T-helper 2 cell (primary cell): ENCODE measurements at places on chromosomes 13 and 19.
A peak's percentile ranks its signal among the peaks of the same experiment; 100 is the strongest.

GRCh38 chr19:50719566-50719965, at the start of gene SHANK1:
SHANK1 (minus strand) TSS chr19:50719802; CDS start chr19:50716919, 2,883 bp downstream.
- no peak for DNase-seq

GRCh38 chr13:75788481-75788981, 152.4 kb downstream of the LMO7 start:
- no peak for DNase-seq

DNA sequence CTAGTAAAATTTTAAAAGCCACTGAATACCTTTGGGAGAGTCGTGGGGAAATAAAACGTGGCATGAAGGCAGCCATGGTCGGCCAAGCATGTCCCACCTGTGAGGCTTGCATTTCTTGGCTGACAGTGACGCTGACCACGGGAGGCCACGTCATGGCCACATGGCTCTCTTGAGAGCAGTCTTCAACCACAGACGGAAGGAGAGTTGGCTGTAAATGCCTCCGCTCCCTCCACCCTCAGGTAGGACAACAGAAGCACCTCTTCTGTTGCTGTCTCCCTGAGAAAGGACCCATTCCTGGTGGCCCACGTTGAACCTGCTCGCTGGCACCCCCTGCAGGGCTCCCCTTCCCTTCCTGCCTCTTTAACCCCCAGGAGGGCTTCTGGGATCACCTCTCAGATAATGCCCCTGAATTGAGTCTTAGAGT, 10.6 kb upstream of the LRRC25 start:
- no peak for DNase-seq

DNA sequence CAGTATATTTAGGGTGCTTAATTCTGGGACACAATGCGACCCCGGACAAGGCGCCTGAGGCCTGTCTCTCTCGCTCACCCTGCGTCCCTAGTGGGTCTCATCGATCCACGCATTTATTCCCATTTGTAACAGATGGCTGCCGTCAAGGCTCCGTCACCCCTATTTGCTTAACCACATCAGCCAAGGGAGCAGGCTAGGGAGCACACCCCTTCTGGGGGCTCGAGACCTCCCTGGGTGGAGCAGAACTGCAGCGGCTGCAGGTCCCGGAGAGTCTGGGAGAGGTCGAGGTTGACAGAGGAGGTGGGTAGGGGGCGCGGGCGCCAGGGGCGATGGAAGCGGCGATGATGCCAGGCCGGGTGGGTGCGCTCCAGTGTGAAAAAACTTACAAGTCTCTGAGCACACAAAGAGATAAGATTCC, 507 bp downstream of the ALG5 start:
- peak; percentile 33 for DNase-seq
